Stimulated activated CD8-positive, alpha-beta memory T cell treated with anti-CD3 and anti-CD28 coated beads, Interleukin-4, amount 100 ng/mL, for 1 hour (primary cell): ENCODE measurements at places on chromosomes 4 and X.

GRCh38 chr4:77104791-77105540 lies 29.2 kb upstream of the CCNI start:
- no peak for DNase-seq

DNA sequence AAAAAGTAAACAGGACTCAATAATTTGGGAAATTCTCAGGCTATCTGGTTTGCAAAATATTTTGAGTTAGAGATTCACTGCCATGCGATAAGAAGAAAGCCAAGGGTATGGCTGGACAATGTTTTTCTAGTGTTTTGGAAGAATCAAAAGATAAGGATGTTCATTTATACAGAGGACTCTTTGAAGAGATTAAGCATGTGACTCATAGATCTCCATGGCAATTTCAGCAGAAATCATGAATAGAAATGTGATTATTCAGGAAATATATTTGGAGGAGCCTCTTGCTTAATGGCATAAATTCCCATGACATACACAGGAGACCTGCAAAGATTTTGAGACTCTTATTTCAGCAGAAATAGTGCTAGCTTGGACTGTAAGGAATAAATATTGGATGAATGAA lies 16.7 kb upstream of the FRAS1 start:
- no peak for DNase-seq

GRCh38 chr4:1478766-1479355 lies 72.6 kb upstream of the NKX1-1 start:
- DNase-seq = no peak

- no peak for DNase-seq
These were observed 326.7 kb downstream of the STK32B start for GRCh38 chr4:5378002-5378401.

DNA sequence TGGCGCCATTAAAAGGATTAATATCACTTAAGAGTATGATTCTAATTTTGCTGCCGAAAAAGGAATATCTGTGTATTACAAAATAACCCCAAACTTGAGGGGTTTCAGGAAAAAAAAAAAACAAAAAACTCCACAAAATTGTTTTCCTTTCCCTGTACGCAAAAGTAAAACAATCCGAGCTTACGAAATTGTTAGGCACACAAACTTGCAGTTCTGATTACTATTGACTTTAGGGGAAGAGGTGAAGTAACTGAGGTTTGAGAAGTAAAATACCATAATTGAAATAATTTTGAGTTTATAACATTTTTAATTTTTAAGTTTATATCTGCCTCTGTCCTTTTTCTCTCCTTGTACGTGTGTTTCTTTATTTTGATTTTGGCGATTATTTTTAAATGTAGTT lies 64.8 kb downstream of the USP9X start:
- DNase-seq = no peak

DNA sequence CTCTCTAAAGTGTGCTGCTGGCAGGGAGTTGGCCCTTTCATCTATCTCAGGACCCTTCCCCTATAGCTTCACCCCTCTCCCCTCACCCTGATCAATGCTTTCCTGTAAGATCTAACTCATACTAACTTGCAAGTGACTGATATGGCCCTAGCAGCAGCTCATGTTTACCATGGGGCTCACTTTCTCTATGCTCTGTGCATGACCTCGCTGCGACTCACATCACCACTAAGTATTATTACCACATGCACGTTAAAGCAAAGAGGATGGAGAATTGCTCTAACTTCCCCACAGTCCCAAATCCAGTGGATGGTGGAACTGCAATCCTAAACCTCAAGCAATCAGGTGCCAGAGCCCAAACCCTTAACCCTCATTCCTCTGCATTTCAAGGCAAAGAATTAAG lies 626.6 kb downstream of the MID1IP1 start:
- no peak for DNase-seq

GRCh38 chr4:17327591-17327990 lies 184.3 kb downstream of the QDPR start:
- DNase-seq = no peak

- DNase-seq = no peak
These were observed 42.5 kb downstream of the ZBTB49 start for GRCh38 chr4:4332529-4332928.

- no peak for DNase-seq
These were observed 723 bp downstream of the WDFY3 start for GRCh38 chr4:84965553-84966381.

DNA sequence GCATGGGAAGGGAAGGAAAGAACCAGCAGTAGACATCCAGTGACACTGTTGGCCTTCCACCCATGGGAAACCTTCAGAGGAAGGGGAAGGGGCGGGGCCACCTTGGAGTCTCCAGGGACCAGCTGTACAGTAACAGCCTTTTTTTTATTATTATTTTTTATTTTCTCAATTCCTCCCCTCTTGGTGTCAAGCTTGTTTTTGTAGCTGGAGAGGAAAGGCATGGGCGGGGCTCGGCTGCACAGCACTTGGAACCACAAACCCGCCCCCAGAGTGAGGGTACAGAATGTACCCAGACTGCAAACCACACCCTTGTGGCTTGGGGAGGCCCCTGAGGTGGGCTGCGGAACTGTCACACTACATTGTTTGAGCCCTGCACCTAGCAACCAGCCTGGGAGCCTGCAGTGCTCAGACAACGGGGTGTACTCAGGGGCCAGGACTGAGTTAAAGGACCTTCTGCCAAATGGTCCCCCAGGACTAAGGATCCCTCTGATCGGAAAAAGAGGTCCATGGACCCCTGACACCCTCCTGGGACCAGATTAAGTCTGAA lies 45.7 kb downstream of the PRPS1 start:
- peak; percentile 78 for DNase-seq

DNA sequence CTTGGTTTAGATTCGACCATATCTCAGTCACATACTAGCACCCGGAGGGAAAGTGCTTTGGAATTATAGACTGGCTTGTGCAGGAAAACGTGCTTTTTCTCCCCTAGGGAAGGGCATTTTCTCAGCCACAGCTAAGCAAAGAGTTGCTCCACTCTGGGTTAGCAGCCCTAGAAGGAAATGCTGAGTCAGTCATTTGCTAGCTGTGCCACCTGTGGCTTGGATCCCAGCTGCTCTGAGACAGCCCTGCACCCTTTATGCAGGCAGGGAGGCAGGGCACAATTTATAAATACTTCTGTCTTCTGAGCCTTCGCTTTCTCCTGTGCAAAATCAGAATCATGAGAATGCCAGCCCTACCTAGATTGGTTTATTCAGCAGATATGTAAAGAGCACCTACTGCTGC lies 1.3 kb upstream of the USP51 start:
- no peak for DNase-seq

DNA sequence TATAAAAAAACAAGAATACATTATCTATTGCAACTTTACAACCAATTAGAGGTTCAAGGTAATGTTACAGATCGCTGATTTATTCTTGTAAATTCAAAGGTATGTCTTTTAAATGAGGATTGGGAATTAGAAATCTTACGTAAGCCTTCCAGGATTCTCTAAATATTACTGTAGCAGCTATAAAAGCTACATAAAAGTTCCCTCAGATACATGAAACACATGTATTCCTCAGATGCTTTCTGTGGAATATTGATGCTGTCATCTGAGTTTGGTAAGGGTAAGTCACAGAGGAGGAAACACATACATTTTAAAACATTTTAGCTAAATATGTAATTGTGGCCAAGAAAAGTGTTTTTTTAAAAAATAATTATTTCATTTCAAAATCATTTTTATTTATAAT lies 3.4 kb downstream of the AFP start:
- DNase-seq = no peak

DNA sequence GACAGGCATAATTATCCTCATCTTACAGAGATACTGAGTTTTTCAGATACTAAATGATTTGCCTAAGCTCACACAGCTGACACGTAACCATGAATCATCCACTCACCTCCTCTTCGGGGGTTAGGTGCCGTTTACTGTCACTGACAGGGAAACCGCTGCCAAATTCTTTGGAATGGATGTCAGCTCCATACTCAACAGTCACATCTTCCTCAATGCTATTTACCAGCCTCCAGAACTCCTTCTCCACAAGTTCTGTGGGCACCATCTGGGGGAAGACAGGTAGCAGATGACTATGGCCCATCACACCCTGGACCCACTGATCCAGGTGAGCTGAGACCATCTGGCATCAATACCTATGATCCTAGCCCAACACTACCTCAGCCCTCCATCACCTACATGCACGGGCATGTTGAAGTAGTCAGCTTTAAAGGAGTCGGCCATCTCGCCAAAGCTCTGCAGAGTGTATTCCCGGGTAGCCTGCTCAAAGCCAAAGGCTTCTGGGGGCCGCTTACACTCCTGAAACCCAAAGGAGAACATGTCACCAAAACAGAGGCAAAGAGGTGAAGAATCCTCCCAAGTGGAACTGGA lies 13.5 kb downstream of the KDM5C start:
- no peak for DNase-seq

GRCh38 chrX:65035446-65035770 lies 59.2 kb upstream of the ZC4H2 start:
- no peak for DNase-seq

DNA sequence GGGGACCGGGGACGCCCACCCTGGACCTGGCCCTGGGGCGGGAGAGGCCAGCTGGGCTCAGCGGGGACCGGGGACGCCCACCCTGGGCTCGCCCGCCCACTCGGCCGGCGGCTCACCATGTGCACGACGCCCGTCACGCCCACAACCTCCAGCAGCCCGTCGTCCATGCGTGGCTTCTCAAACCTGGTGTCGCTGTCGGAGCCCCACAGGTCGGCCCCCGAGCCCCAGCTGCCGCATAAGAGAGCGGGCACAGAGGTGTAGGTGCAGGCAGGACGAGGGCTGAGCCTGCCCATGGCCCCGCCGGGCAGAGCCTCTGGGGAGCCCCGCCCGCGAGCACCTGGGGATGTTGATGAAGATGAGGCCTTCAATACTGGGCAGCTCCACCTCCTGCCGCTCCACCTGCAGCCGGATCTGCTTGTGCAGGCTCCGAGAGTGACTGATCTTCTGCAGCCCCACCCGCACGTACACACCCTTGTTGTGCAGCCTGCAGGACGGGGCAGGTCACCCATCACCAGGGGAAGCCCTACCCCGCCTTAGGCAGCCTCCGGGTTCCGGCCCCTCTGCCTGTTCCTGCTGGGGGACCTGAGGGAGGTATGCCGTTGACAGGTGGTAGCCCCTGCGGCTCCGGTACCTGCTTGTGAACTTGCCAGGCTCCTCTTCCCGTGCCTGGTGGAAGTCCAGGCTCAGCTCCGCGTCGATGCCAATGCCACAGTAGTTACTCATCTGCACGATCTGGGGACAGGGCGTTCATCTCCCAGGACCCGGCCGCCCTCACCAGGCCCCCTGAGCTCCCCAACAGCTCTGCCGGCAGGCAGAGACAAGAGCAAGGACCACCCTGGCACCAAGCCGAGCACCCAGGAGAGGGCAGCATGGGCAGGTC lies 11.8 kb downstream of the DGKQ start:
- no peak for DNase-seq

DNA sequence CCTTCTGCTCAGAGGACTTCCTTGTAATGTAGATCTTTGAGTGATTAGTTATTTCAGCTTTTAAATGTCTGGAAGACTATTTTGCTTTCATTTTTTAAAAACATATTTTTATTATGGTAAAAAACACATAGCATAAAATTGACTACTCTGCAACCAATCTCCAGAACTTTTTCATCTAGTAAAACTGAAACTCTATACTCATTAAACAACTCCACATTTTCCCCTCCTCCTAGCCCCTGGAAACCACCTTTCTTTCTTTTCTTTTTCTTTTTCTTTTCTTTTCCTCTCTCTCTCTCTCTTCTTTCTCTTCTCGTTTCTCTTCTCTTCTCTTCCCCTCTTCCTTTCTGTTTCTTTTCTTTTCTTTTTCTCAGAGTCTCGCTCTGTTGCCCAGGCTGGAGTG lies 230.6 kb downstream of the DLG3 start:
- no peak for DNase-seq

GRCh38 chrX:120456973-120457372 lies 12.1 kb downstream of the LAMP2 start:
- no peak for DNase-seq

DNA sequence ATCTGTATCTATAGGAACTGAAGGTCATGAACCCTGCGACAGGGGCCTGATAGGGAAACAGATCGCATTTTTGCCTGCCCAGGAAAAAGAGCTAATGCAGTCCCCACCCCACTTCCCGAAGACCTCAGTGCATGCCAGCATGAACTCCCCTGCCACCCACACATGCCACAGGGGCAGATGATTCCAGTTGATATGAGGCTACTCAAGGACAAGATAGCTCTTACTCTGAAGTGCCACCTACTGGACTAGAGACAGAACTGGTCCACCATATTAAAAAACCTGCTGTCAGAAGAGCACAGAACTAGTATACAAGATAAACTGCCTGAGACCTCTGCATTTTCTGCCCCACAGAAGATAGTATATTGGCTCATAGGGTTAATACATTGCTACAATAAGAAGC lies 68.0 kb downstream of the YIPF7 start:
- DNase-seq = no peak

DNA sequence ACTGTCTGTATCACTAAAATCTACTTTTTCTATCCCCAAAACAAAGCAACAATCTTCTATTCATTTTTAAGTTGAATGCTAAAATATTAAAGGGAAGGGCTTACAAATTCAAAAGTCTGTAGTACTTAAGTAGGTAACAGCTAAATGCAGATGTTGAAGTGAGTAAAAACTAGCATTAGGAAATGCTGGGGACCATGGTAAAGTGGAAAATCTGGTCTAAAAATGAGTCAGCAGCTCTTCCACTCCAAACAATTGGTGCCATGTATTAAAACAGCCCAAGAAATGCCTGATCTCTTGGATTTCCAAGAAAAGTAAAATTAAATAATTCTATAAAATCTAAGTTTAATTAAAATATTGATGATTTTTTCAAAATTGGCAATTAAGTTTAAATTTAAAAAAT lies 73.3 kb upstream of the PPP3CA start:
- no peak for DNase-seq

GRCh38 chrX:121254336-121254735 lies 206.9 kb downstream of the GLUD2 start:
- DNase-seq = no peak

- no peak for DNase-seq
These were observed 50.8 kb upstream of the NPFFR2 start for GRCh38 chr4:71980976-71981375.

DNA sequence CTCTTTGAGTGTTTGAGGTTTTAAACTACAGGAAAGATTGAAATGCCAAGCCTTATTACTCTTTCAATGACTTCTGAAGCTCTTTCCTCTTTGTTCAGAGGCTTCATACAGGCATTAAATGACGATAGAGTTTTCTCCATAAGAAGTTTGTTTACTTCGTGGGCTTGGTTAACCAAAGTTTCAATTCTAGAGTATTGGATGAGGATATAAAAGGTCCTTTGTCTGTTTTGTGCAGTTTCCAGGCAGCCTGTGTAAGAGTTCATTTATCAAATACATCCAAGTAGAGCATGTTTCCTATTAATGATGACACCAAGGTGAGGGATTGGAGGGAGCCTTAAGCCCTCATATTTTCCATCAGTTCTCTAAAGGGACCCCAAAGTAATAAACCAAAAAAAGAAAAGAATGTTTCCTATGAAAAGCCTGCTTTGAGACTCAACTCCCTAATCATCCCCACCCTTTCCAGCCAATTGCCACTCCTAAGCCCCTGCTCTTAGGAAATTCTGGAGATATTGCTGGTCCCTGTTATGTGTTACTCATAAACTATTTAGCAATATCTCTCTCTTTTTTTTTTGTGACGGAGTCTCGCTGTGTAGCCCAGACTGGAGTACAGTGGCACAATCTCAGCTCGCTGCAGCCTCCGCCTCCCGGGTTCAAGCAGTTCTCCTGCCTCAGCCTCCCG lies 106.2 kb upstream of the IL13RA1 start:
- DNase-seq = no peak
